ENCODE measurements at places on chromosomes 1 and 21.

- DNase-seq, result no peak
Observed at GRCh38 chr1:152367436-152367835, 7.6 kb upstream of the FLG2 start.

DNA sequence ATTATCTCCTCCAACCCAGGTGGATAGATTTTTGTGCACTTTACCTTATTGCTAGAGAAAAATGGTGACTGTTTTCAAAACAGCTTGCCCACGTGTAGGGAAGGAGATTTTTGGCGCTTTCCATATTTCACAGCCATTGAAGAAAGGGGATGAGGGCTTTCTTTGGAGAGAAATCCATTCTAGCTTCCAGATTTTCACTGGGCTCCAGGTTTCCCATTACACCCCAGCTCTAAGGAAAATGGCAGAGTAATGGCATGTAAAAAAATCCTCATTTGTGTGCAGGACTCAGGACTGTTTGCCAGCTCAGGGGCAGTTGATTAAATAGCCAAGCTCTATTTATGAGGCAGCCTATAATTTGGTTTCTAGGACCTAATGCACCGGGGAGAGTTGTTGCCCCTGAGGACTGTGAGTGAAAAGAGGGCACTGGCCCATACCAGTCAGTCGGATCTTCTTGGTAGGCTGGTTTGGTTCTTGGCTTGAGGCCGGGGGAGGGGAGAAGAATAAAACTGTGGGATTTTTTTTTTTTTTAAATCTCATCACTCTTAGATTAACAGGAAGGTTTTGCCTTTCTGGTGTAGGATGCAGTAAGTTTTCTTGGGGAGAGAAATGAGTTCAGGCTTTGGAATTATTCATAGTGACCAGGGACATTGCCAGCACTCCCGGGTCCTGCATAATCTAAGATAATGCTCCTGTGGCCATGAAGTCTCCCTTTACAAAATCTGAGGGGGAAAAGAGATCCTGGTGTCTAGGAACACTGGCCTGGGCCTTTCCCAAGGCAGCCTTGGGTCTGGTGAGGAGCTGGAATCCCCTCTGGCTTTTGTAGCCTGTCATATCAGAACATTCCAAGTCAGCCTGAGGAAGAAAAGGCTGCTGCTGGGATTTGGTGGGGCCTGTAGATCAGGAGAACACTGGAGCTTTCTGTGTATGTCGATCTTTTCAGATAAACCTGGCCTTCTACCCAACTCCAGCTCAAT, 1.9 kb upstream of the ARID1A start:
- DNase-seq, result no peak

GRCh38 chr1:219847215-219847855, 81.0 kb downstream of the SLC30A10 start:
- no peak for DNase-seq

- DNase-seq, result no peak
Observed at GRCh38 chr1:81298266-81298665, 502.5 kb upstream of the ADGRL2 start.
